ENCODE measurements at places on chromosomes 6 and 20.
A peak's percentile ranks its signal among the peaks of the same experiment; 100 is the strongest.

GRCh38 chr6:109125504-109125903 is 30.2 kb downstream of the CEP57L1 start:
- DNase-seq: no peak

GRCh38 chr6:16236009-16236501 is 2.3 kb upstream of the GMPR start:
- no peak for DNase-seq

DNA sequence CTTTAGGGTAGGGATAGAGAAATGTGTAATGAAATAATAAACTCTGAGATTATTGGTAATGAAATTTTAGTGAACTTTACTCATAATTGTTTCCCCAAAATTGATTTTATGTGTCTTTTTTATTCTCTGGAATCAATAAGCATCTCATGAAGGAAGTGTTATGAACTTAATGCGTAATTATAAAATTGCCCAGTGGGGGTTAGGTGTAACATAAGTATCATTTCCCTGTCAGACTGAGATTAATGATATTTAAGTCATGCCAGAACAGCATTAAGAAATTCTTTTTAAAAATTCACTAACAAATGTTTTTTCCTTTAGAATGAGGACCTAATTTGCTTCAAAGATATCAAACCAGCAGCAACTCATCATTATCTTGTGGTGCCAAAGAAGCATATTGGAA is 10.0 kb downstream of the HINT3 start:
- DNase-seq: no peak

- DNase-seq: no peak
These were observed 11.2 kb upstream of the GMNN start for GRCh38 chr6:24763578-24763977.

GRCh38 chr6:157172231-157172701 is 151.1 kb downstream of the TMEM242 start:
- no peak for DNase-seq

DNA sequence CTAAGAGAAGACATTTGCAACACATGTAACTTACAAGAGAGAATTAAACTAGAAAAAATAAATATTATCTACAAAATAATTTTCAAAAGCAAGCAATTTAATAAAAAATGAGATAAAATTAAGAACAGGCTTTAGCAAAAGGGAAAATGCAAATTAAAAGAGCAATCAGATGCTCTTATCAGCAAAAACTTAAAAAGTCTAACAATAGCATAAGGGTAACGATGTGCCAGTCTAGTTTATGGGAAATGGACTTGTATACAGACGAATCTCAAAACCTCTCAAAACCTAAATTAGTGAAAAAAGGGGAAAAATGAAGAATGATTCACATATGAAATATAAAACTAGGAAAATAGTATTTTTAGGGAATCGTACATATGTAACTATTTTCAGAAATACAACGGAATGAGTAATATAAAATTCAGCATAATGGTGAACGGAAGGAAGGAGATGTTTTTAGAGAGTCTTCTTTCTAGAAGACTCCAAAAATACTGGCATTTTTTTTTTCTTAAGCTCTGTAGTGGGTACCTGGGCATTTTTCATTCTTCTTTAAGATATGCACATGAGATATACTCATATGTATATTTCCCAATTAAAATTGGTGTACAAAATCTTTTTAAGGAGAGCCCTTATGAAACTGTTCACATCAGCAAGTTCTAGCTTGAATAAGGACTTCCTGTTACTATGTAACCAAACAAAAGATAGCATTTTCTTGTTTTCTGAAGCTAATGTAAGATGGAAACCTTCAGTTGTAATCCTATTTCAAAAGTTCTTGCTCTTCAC is 927 bp upstream of the MANEA start:
- no peak for DNase-seq

DNA sequence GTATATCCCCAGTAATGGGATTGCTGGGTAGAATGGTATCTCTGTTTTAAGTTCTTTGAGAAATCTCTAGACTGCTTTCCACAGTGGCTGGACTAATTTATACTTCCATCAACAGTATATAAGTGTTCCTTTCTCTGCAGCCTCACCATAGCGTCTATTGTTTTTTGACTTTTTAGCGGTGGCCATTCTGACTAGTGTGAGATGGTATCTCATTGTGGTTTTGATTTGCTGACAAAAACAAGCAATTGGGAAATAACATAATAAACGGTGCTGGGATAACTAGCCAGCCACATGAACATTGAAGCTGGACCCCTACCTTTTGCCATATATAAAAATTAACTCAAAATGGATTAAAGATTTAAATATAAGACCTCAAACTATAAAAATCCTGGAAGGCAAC is 14.2 kb downstream of the OR2A4 start:
- no peak for DNase-seq

- peak; percentile 5 for DNase-seq
These were observed 29.4 kb downstream of the LPA start for GRCh38 chr6:160634706-160635105.

Measured in fibroblast of skin of right biceps (primary cell).